ENCODE measurements at places on chromosomes 6 and 20. TPM values are rescaled to one million over a fixed set of nuclear protein-coding genes. Genes with fewer than 3 reads are reported as not detected.

- peak overlapping the region; percentile 99 for H3K4me3 ChIP-seq
- H3K4me1 ChIP-seq, result peaks cover 34% of the 10 kb centered on the region
- H3K36me3 ChIP-seq, result peaks cover 22% of the 10 kb centered on the region
Observed at GRCh38 chr20:53592992-53593465, 610 bp downstream of the ZNF217 start.

BACH2 gene
- total RNA-seq, result 60.7 TPM

RNF217 gene
- 0.07 TPM for total RNA-seq

DNA sequence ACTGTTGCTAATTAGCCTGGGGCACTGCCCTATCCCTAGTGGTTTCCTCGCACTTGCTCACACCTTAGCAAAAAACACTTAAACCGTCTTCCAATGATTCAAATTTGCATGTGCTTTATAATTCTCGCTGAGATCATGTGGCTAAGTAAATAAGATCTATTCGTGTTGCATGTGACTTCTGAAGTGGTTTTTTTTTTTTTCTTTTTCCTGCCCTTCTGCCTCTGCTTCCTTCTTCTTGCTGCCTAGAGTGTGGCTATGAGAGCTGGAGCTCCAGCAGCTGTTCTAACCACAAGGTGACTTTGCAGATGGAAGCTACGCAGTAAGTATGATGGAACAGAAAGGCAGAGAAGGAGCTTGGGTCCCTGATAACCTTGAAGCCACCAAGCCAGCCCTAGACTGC lies 36.5 kb downstream of the SULF2 start:
- H3K4me3 ChIP-seq, result no peak overlapping the region
- H3K27me3 ChIP-seq, result no peaks in the 10 kb centered on the region
- no peak overlapping the region for H3K27ac ChIP-seq
- no peaks in the 10 kb centered on the region for H3K36me3 ChIP-seq
- no peak for DNase-seq

ADTRP gene
- 20.0 TPM for total RNA-seq

DNA sequence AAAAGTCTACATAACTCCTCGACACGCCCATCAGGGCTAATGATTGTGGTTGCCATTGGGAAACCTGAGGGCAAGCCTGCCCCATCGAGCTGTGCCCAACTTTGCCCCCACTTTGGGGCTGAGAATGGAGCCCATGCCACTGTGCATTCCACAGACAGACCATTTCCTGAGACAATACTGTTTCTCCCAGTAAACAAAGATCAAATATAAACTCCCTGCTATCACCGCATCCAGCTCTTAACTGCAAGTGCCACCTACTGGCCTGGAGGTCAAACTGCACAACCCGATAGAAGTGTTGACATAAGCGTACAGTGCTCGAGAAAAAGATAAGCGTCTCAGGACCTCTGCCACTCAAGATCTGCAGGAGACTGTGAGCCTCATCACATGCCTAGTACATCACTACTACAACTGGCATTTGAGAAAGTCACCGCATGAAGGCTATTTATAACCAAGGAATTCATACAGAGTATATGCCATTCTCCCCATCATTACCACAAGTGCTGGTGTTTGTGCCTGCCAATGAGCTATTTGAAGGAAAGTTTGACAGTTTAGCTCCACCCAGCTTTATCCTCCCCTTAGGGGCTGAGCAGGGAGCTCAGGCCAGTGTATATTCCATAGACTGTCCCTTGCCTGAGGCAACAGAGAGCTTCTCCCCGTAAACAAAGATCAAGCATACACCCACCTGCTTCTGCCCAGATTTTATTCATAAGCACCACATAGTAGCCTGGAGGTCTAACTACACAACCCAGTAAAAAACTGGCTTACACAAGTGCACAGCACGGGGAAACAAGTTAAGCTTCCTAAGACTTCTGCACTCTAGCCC lies 4.5 kb upstream of the DEFB126 start:
- H3K27ac ChIP-seq, result no peak overlapping the region
- peak; percentile 38 for DNase-seq
- no peak overlapping the region for H3K4me3 ChIP-seq
- no peaks in the 10 kb centered on the region for H3K36me3 ChIP-seq

DNA sequence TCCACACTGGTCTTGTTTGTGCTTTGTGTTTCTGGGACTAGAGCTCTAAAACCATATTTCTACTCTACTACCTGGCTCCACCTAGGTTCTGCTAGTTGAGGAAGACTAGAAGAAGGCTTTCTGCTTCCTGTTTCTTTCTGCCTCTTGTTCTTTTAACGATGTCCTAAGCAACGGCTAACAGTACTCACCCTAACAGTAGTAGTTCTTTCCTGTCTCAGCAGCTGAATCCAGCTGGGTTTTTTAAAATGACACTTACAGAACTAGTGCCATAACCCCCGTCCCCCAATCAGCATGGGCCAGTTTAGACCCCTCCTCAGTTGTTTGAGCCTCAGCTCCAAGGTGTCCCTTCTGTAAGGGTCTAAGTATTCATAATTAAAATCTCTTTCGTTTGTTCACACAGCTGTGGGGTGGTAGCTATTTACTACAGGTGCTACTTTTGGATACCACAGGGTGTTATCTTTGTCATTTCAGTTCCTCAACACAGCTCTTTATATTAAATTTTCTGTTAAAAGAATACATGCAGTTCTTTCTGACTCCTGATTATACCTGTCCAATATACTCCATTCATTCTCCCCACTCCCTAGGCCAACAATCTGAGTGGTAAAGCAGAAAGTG lies 790.2 kb downstream of the DHX35 start:
- H3K27me3 ChIP-seq, result no peaks in the 10 kb centered on the region
- no peak for DNase-seq
- H3K36me3 ChIP-seq, result no peaks in the 10 kb centered on the region
- no peaks in the 10 kb centered on the region for H3K4me1 ChIP-seq
- no peak overlapping the region for H3K4me3 ChIP-seq

GNMT gene
- total RNA-seq, result 0.38 TPM

GRCh38 chr20:11216451-11217314 lies 542.9 kb upstream of the JAG1 start:
- no peak for DNase-seq
- H3K27me3 ChIP-seq, result no peaks in the 10 kb centered on the region
- no peaks in the 10 kb centered on the region for H3K4me1 ChIP-seq
- H3K4me3 ChIP-seq, result no peak overlapping the region
- H3K36me3 ChIP-seq, result no peaks in the 10 kb centered on the region

COX4I2 gene
- total RNA-seq, result not detected

BPIFA1 gene
- total RNA-seq, result not detected

ADGRB3 gene
- not detected for total RNA-seq

HLA-A gene
- total RNA-seq, result 1,275 TPM

DNA sequence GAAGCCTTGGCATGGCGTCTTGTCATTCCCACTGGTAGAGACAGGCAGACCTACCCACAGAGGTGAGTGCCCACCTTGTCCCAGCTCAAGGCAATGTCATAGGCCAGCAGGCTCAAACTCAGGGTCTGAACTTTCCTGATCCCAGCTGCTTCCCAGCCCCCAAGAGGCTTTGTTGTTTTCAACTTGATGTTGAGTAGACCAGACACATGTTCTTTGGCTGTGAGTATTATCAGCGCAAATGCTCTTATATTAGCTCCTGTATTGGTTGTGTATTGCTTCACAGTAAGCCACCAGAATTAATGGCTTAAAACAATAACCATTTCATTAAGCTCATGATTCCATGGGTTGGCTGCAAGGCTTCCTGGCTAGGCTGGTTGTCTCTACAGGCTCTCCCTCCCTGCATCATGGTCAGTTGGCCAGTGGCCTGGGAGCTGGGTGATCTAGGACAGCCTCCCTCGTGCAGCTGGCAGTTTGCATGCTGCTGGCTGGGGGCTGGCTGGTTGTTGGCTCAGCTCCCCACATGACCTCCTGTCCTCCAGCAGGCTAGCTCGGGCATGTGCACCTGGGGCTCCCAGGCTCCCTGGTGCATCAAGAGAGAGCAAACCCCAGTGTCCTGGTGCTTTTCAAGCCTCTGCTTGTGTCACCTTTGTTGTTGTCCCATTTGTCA lies 21.6 kb downstream of the TOX2 start:
- no peaks in the 10 kb centered on the region for H3K36me3 ChIP-seq
- H3K4me1 ChIP-seq, result peaks cover 6% of the 10 kb centered on the region
- no peak overlapping the region for H3K4me3 ChIP-seq

Measured in activated CD8-positive, alpha-beta T cell treated with anti-CD3 and anti-CD28 coated beads for 36 hours (primary cell).